ENCODE measurements at places on chromosomes 5 and 9. TPM values are rescaled to one million over a fixed set of nuclear protein-coding genes. Genes with fewer than 3 reads are reported as not detected.

Gene SNAPC4
- 14.3 TPM for polyA plus RNA-seq

Gene PRDM9
- polyA plus RNA-seq: not detected

Gene PCDHA6
- 12.8 TPM for polyA plus RNA-seq

Gene SPINK1
- polyA plus RNA-seq: 0.35 TPM

Gene FAM153A
- 1.8 TPM for polyA plus RNA-seq

Gene OR1N1
- polyA plus RNA-seq: not detected

Gene PDCD1LG2
- polyA plus RNA-seq: 0.32 TPM

Gene SPRY4
- polyA plus RNA-seq: 28.4 TPM

Gene TRIM23
- polyA plus RNA-seq: 29.7 TPM

Gene MLANA
- polyA plus RNA-seq: 0.89 TPM

Gene EPB41L4B
- 39.3 TPM for polyA plus RNA-seq

Gene ENTPD8
- polyA plus RNA-seq: 1.1 TPM

Gene OSMR
- 6.0 TPM for polyA plus RNA-seq

Gene FLT4
- polyA plus RNA-seq: 7.6 TPM

Gene FOXD4L4
- polyA plus RNA-seq: 0.43 TPM

Gene PDZD2
- polyA plus RNA-seq: 33.1 TPM

Gene KIF20A
- 11.5 TPM for polyA plus RNA-seq
